ENCODE measurements at places on chromosomes 6 and 20. TPM values are rescaled to one million over a fixed set of nuclear protein-coding genes. Genes with fewer than 3 reads are reported as not detected.

Gene SUMO4
- not detected for total RNA-seq

Gene MBOAT1
- 12.7 TPM for total RNA-seq

Gene EIF6
- 261 TPM for total RNA-seq

Gene USP49
- total RNA-seq = 1.7 TPM

Data from myometrial cell (primary cell).